ENCODE measurements at places on chromosomes 7 and 10. TPM values are rescaled to one million over a fixed set of nuclear protein-coding genes. Genes with fewer than 3 reads are reported as not detected.

CHST15 gene
- 0.46 TPM for total RNA-seq

LIPF gene
- total RNA-seq = not detected

C10orf90 gene
- total RNA-seq = not detected

FAM131B gene
- 4.0 TPM for total RNA-seq

HABP2 gene
- not detected for total RNA-seq

SVIL gene
- 47.2 TPM for total RNA-seq

NPTX2 gene
- 1.5 TPM for total RNA-seq

NEUROG3 gene
- not detected for total RNA-seq

TACR2 gene
- under 0.01 TPM for total RNA-seq

AKR1D1 gene
- total RNA-seq = not detected

ANKRD30A gene
- not detected for total RNA-seq

CREB5 gene
- 4.5 TPM for total RNA-seq

TDRD1 gene
- total RNA-seq = not detected

ZNF479 gene
- not detected for total RNA-seq

ZC3HAV1L gene
- 20.2 TPM for total RNA-seq

SEMA3D gene
- 6.8 TPM for total RNA-seq

TLX1 gene
- not detected for total RNA-seq

UNCX gene
- not detected for total RNA-seq

KCP gene
- 0.30 TPM for total RNA-seq

ITGA8 gene
- under 0.01 TPM for total RNA-seq

PRLHR gene
- not detected for total RNA-seq

GJD4 gene
- total RNA-seq = not detected

THSD7A gene
- 0.30 TPM for total RNA-seq

TEX36 gene
- not detected for total RNA-seq

SPDYE1 gene
- not detected for total RNA-seq

USP54 gene
- total RNA-seq = 9.8 TPM

TMEM213 gene
- total RNA-seq = not detected

KNDC1 gene
- 3.0 TPM for total RNA-seq

EPO gene
- not detected for total RNA-seq

MYL10 gene
- total RNA-seq = not detected

Measured in smooth muscle cell of the umbilical artery (primary cell).